Fibroblast of skin of left quadriceps (primary cell): ENCODE measurements at places on chromosomes 6 and 20.

GRCh38 chr6:15498640-15499039 lies 164.2 kb downstream of the DTNBP1 start:
- DNase-seq: no peak

- no peak for DNase-seq
These were observed 79.3 kb upstream of the SOX4 start for GRCh38 chr6:21514288-21514687.

DNA sequence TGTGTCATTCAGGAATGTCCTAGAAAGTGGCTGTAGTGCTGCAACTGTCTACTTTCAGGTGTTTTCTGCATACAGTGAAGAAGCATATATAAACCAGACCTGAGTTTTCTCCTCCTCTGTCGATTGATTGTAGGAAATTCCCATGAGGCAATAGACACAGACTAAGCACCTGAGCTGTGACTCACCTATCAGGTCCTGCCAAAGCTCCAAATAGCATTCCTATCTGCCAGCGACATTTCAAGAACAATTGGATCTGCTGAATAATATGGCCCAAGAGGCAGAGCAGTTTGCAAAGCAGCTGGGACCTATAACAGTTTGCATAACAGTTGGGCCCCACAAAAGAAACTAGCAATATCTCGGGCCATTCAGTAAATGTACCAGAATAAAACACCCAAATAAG lies 360.4 kb downstream of the HAO1 start:
- no peak for DNase-seq

- no peak for DNase-seq
These were observed 117.0 kb downstream of the RTN4IP1 start for GRCh38 chr6:106512048-106512967.

GRCh38 chr6:19552588-19552987 lies 284.6 kb upstream of the ID4 start:
- DNase-seq: no peak

GRCh38 chr20:47610247-47610944 lies 108.7 kb downstream of the NCOA3 start:
- DNase-seq: no peak

DNA sequence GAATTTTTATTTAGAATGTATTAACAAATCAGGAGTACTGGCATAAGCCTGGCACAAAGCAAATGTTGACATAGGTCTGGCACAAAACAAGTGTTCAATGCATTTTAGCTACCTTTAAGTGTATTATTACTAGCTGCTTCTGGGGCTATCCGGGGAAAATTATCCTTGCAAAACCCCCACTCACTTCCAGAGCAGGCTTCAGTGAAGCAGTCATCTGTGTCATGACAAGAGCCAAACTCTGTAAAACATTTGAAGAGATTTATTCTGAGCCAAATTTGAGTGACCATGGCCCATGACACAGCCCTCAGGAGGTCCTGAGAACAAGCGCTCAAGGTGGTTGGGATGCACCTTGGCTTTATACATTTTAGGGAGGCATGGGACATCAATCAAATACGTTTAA lies 6.4 kb upstream of the TRIM38 start:
- DNase-seq: no peak

GRCh38 chr6:133208183-133208755 lies 32.9 kb upstream of the EYA4 start:
- no peak for DNase-seq

DNA sequence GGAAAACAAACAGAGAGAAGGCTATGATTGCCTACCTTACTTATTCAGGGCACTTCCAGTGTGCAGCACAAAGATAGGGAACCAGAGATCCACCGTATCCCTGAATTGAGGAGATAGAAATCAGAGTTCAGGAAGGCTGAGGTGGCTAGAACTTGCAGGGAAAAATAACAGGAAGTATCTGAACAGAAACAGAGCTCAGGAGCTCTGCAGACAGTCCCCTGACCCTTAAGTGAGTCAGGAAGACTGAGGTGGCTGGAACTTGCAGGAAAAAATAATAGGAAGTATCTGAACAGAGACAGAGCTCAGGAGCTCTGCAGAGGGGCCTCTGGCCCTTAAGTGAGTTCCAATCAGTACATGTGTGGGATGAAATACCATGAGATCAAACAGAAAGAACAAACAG lies 65.4 kb downstream of the RPRD1B start:
- no peak for DNase-seq

- DNase-seq: no peak
These were observed 32.8 kb upstream of the SCGN start for GRCh38 chr6:25619217-25619616.

- no peak for DNase-seq
These were observed 128.9 kb upstream of the AKIRIN2 start for GRCh38 chr6:87830907-87831306.
